T-helper 1 cell (primary cell): ENCODE measurements at places on chromosomes 2 and 18.

GRCh38 chr18:41331661-41332060 is 623.4 kb upstream of the PIK3C3 start:
- DNase-seq = no peak

DNA sequence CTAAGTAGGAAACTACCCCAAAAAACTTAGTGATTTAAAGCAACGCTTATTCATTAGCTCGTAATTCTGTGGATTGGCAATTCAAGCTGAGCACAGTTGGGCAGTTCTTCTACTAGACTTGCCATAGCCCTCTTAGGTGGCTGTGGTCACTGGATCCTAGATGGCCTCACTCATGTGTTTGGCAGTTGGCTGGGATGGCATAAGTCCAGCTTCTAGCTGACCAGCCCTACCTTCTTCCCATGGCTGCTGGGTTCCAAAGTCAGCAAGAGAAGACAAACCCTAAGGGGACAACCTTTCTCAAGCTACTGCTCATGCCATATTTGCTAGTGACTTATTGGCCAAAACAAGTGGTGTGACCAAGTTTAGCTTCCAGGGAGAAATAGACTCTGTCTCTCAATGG is 95.3 kb downstream of the COPS8 start:
- DNase-seq = no peak

GRCh38 chr2:5391362-5391761 is 300.8 kb upstream of the SOX11 start:
- DNase-seq = no peak

GRCh38 chr18:79587226-79587741 is 92.3 kb upstream of the CTDP1 start:
- DNase-seq = no peak

GRCh38 chr2:18057657-18058056 is 179.2 kb downstream of the KCNS3 start:
- DNase-seq = no peak

DNA sequence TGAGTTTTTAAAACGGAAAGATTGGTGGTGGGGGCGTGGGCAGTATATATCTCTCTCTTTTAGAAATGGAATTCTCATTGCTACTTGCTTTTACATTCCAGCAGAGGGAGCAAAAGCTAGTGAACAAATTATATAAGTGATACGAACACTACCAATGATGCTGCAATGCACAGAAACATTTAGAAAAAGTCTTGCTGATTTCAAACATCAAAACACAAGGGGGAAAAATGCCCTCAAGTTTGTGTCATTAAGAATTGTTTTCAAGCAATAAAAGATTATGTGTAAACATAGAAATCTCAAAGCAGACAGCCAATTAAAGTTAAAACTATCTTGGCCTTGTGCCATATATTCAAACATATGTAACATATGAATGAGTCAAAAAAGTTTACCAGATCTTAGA is 296.3 kb upstream of the KCNJ3 start:
- DNase-seq = no peak

GRCh38 chr2:126774761-126775160 is 118.8 kb downstream of the GYPC start:
- no peak for DNase-seq
